ENCODE measurements at places on chromosomes 2 and 18.

- H3K36me3 ChIP-seq, result no peaks in the 10 kb centered on the region
- DNase-seq, result peak; percentile 46
- peak overlapping the region; percentile 12 for H3K4me3 ChIP-seq
- no peak overlapping the region for H3K27ac ChIP-seq
- H3K27me3 ChIP-seq, result no peaks in the 10 kb centered on the region
These were observed 63.4 kb downstream of the ZCCHC2 start for GRCh38 chr18:62586151-62586774.

- H3K27ac ChIP-seq, result no peak overlapping the region
- no peaks in the 10 kb centered on the region for H3K36me3 ChIP-seq
- DNase-seq, result no peak
- no peaks in the 10 kb centered on the region for H3K27me3 ChIP-seq
- no peaks in the 10 kb centered on the region for H3K4me1 ChIP-seq
These were observed 89.3 kb downstream of the CSRNP3 start for GRCh38 chr2:165558832-165559231.

- H3K4me1 ChIP-seq, result no peaks in the 10 kb centered on the region
- H3K4me3 ChIP-seq, result no peak overlapping the region
- H3K27me3 ChIP-seq, result no peaks in the 10 kb centered on the region
- no peak for DNase-seq
- no peak overlapping the region for H3K27ac ChIP-seq
These were observed 191.7 kb downstream of the CAMKMT start for GRCh38 chr2:44553456-44553855.

GRCh38 chr2:191404568-191404991, 159.4 kb downstream of the MYO1B start:
- H3K4me3 ChIP-seq, result no peak overlapping the region
- H3K4me1 ChIP-seq, result no peaks in the 10 kb centered on the region
- no peaks in the 10 kb centered on the region for H3K27me3 ChIP-seq
- no peaks in the 10 kb centered on the region for H3K36me3 ChIP-seq
- no peak for DNase-seq

GRCh38 chr2:150674283-150674682, 186.8 kb upstream of the RND3 start:
- no peaks in the 10 kb centered on the region for H3K36me3 ChIP-seq
- no peaks in the 10 kb centered on the region for H3K4me1 ChIP-seq
- no peak for DNase-seq
- H3K4me3 ChIP-seq, result no peak overlapping the region

DNA sequence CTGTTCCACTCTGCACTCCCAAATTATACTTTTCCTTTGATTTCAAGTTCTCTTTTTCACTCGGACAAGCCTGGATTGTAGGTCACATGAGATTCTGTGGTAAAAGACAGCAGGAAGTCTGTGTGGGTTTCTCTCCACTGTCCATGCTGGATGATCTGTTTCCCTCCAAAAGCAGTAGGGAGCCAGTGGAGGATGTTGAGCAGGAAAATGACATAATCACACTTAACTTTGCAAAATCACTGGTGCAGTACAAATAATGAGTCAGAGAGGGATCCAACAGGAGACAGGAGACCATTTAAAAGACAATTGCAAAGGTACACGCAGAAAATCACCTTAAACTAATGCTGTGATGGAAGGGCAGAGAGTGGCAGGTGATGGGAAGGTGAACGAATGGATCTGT, 301.3 kb downstream of the ZNF407 start:
- H3K4me1 ChIP-seq, result no peaks in the 10 kb centered on the region
- H3K27ac ChIP-seq, result no peak overlapping the region
- H3K36me3 ChIP-seq, result no peaks in the 10 kb centered on the region

- no peak for DNase-seq
- no peak overlapping the region for H3K27ac ChIP-seq
- H3K4me3 ChIP-seq, result no peak overlapping the region
- H3K4me1 ChIP-seq, result no peaks in the 10 kb centered on the region
- H3K27me3 ChIP-seq, result no peaks in the 10 kb centered on the region
These were observed 96.1 kb downstream of the CABYR start for GRCh38 chr18:24234850-24235418.

GRCh38 chr2:32910883-32911598, 35.7 kb upstream of the LTBP1 start:
- DNase-seq, result no peak
- no peaks in the 10 kb centered on the region for H3K4me1 ChIP-seq
- H3K27me3 ChIP-seq, result no peaks in the 10 kb centered on the region
- H3K4me3 ChIP-seq, result no peak overlapping the region
- no peak overlapping the region for H3K27ac ChIP-seq
- H3K36me3 ChIP-seq, result no peaks in the 10 kb centered on the region

DNA sequence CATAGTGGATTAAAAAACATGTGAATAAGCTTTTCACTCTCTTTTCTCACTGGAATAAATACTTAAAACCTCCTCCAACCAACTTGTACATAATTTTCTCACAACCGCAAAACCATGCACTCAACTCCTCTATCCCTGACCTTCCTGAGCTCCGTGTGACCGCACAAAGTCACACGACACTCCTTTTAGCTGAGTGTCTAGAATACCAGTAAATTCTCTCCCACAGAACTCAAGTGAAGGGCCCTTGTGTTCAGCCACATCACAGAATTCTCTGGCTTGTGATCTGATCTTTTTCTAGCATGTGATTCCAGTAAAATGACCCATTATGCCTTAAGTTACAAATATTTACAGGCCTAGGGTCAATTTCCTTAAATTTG, 91.2 kb upstream of the ARL4C start:
- H3K27ac ChIP-seq, result no peak overlapping the region
- no peak for DNase-seq
- H3K4me3 ChIP-seq, result no peak overlapping the region
- H3K36me3 ChIP-seq, result no peaks in the 10 kb centered on the region
- H3K4me1 ChIP-seq, result no peaks in the 10 kb centered on the region

- H3K4me3 ChIP-seq, result no peak overlapping the region
- H3K36me3 ChIP-seq, result peaks cover 66% of the 10 kb centered on the region
- no peak overlapping the region for H3K27ac ChIP-seq
- no peak for DNase-seq
- no peaks in the 10 kb centered on the region for H3K27me3 ChIP-seq
These were observed 19.3 kb downstream of the FEZ2 start for GRCh38 chr2:36578343-36579296.

DNA sequence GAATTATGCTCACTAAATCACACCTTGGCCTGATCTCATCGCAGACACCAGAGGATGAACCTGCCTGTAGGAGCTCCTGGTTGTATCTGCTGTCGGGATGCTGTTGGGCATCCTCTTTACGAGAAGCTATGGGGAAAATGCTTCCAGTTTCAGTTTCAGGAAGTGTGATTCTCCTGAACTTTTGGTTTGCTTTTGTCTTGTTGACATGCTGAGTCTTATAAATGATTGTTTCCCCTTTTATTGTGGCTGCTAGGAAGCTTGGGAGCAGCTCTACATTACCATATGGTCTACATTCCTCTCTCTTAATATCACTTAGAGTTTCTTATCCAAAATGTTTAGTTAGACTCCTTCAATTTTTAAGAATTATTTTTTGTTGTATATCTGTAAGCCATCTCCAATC, 227.5 kb downstream of the MTX2 start:
- no peaks in the 10 kb centered on the region for H3K36me3 ChIP-seq
- H3K27me3 ChIP-seq, result peaks cover 15% of the 10 kb centered on the region
- no peak for DNase-seq
- no peak overlapping the region for H3K4me3 ChIP-seq
